DND-41 (cell line): ENCODE measurements at places on chromosomes 12 and 14.

GRCh38 chr14:61528591-61529021 lies 166.7 kb upstream of the HIF1A start:
- DNase-seq, result no peak

GRCh38 chr12:6826125-6826733 lies 2.0 kb upstream of the P3H3 start:
- no peak for DNase-seq

GRCh38 chr14:32764131-32764530 lies 174.5 kb upstream of the NPAS3 start:
- no peak for DNase-seq

DNA sequence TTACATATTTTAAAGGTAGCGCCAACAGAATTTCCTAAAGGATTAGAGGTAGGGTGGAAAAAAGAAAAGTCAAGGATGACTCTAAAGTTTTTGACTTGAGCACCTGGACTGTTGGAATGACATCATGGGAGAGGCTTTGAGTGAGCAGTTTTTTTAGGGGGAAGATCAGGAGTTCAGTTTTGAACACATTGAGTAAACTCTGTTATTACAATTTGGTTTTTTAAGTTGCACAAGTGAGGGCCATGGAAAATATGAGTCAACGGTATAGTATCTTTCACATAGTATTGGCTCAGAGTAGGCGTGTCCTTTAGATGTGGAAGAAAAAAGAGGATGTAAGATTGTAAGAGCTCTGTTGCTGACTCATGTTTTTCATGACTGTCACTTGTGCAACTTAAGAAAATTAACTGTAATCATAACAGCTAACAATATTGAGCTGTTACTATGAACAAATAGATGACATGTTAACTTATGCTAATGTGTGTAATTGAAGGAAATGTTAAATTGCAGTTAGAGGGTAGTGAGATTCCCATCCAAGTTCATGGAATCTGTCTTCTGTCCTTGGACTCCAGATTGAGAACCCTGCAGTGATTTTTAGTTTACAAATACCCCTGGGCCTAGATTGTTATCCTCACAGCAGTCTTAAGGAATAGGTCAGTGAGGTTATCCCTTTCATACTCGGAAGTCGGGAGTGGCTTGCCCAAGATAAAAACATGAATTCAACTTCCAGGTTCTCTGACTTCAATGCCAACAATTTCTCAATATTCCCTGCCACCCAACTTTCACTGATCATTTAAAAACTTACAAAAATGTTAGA lies 48.2 kb upstream of the ATP2B1 start:
- DNase-seq, result no peak

GRCh38 chr14:47328376-47328775 lies 347.0 kb downstream of the MDGA2 start:
- no peak for DNase-seq

GRCh38 chr12:123967121-123967586 lies 5.5 kb downstream of the CCDC92 start:
- no peak for DNase-seq

DNA sequence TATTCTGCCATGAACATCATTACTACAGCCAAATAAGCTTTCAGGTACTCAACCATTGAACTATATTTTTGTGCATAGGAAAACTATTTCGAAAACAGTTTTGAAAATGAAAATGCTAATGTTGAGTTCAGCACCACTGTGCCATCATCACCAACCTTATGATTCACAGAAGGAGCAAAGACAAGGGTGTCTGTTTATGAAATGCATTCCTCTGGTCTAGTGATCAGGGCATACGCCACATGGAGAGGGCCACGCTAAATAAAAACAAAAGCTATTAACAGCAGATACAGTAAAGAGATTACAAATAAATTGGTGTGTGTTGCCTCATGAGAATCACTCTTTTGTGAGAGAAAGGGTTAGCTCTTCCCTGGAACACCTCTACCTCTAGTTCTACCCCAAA lies 43.2 kb upstream of the BMAL2 start:
- no peak for DNase-seq

DNA sequence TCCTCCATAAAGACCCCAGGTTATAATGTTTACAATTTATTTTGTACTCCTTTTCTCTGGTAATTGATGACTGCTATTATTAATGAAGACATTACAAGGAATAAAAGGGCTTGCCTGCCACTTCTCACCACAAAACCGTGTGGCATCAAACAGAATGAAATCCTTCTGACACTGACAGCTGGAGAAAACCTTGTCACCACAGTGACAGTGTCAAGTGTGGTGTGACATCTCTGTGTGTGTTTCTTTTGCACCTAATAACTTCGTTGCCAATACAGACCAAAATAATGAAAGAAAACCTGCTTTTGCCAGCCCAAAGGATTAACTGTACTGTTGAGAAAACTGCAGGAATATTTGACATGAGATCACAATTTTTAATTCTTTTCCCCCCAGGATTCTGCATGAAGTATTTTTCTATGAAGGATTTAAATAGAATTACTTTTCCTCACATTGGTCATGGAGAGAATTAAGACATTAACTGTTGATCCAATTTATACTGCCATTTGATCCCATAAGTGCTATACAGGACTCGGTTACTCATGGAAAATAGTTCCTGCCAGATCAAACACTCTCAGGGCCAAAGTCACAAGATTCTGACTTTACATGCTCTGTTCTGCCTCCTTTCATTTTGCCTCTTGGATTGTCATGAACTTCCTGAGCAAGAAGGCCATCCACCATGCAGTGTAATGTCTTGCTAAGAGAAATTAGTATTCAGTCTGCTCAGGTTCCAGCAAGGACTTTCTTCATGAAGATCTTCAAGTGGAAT lies 60.4 kb upstream of the IFNG-AS1 start:
- DNase-seq, result no peak

DNA sequence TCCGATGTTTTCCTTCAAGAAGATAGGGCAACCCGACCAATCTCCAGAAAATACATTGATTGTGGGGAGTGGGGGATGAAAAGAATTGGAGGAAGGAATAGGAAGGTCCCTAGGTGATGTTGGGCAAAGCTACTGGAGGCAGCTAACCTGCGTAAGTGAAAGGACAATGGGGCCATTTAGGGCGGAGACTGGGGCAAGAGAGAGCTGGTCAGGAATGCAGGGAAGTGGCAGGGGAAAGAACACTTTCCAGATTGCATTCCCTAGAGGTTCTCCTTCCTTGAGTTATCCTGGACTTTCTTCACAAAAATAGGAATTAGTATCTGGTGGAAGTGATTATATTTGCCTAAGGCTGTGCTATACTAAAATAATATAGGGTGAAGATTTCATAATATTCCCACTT lies 151.8 kb upstream of the HMGA2 start:
- DNase-seq, result no peak

GRCh38 chr14:80078501-80078900 lies 132.8 kb downstream of the DIO2 start:
- DNase-seq, result no peak

- no peak for DNase-seq
Observed at GRCh38 chr12:24561411-24561871, 387.5 kb downstream of the BCAT1 start.

- no peak for DNase-seq
Observed at GRCh38 chr12:750366-751191, 1.8 kb upstream of the WNK1 start.

- no peak for DNase-seq
Observed at GRCh38 chr14:66174453-66174891, 311.7 kb upstream of the CCDC196 start.

GRCh38 chr14:52550661-52551060 lies 1.6 kb downstream of the TXNDC16 start:
- no peak for DNase-seq

DNA sequence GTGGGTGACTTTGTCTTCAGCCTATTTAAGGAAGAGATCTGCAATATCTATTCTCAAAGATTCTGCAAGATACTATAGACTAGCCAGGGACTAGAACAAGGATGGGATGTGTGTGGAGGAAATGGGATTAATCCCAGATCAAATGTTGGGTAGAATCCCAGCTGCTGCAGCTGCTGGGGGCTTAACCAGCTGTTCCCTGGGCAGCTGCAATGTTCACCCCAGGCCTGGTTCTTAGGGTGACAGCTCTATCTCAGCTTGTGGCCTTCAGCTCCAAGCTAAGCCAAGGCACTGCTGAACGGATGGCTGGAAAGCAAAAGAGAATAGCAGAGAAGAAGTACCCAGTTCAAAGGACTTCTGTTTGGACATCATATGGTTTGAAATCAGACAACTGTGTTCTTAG lies 10.0 kb upstream of the RHEBL1 start:
- no peak for DNase-seq

- DNase-seq, result no peak
Observed at GRCh38 chr14:53619691-53620231, 336.9 kb downstream of the BMP4 start.

DNA sequence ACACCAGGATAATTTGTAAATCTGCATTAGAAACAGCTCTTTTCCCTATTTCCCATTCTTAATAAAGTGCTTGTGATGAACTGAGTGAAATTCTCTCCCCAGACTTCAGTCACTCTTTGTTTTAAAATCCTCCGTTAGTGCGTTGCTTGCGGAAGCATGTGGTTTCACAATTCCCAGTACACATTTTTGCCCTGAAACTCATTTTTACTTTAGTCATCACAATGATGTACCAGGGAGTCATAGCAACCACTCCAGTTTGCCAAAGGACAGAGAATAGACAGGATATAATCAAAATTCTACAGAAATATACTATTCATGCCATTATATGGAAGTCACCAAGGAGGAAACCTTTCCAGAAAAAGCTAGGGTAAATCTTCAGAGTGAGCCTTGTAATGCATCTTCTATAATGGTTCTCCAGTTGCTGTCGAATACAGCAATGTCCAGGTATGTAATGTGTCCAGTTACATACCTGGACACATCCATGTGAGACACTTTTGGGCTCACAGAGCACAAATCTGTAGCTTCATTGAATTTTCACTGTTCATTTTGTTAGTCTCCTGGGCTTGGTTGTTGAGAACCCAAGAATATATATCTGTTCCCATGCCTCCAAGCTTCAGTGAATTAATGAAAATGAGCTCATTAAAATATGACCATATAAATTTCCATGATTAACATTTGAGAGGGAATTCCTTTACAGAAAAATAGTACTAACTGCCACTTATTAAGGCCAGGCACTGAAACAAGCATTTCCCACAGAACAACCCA lies 57.8 kb downstream of the GPR135 start:
- DNase-seq, result no peak

DNA sequence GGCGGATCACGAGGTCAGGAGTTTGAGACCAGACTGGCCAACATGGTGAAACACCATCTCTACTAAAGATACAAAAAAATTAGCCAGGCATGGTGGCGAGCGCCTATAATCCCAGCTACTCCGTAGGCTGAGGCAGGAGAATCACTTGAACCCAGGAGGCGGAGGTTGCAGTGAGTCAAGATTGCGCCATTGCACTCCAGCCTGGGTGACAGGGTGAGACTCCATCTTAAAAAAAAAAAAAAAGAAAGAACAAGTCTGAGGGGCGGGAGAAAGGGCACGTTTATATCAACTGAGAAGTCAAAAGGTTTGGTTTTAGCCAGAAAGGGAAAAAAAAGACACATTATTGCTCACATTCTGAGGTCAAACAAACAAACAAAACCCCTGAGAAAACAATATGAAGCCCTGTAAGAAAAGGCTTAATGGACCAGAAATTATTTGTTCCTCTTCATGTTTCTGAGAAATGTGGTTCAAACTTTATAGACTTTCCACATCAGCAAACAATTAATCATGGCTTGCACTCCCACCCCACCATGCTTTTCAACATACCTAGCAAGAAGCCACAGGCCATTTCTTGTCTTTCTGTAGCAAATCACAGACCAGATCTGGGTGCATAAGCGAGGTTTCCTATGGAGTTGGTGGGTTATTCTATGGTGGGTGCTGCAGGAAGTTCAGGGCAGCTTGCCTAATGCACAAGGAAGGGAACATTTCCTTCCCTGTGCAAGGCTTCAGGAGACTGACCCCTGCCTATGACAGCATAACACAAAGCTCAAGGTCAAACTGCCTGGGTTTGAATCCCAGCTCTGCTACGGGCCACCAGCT lies 80.1 kb downstream of the SSPN start:
- no peak for DNase-seq

GRCh38 chr14:101739446-101740141 lies 21.9 kb upstream of the PPP2R5C start:
- DNase-seq, result no peak

DNA sequence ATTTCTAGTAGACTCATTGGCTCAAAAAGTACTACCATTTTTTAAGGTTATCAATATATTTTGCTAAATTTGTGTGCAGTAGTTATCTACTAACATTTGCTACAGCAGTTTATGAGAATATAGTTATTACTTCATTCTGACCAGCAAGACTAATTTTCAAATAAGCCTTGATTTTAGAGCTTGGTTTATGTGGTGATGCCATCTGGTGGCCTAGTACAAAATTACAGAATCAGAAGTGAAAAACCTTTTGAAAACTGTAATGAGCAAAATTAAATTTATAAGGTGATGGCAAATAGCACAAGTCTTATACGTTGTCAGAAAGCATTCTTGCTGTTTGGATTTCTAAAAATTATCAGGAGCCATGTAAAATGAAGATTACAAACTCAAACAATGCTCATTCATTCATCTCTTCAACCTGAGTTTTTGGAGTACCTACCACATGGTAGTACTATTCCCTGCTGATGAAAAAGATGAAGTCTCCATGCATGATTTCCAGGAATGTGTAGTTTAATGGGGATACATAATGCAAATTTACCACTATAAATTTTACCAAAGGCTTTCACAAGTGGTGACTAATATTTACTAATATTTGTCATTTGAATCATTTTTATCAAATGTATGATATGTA lies 51.0 kb downstream of the MAGOHB start:
- DNase-seq, result peak; percentile 29

GRCh38 chr12:120438495-120439198 lies 734 bp downstream of the COX6A1 start:
- DNase-seq, result no peak

GRCh38 chr12:107459641-107460040 lies 226.0 kb upstream of the PWP1 start:
- DNase-seq, result no peak

GRCh38 chr12:30135776-30136175 lies 352.0 kb upstream of the TMTC1 start:
- DNase-seq, result no peak

GRCh38 chr14:99788713-99789112 lies 4.5 kb upstream of the EML1 start:
- DNase-seq, result no peak

- no peak for DNase-seq
Observed at GRCh38 chr12:77104286-77104685, 38.9 kb upstream of the E2F7 start.

- DNase-seq, result no peak
Observed at GRCh38 chr12:76990716-76991115, 74.7 kb downstream of the E2F7 start.

DNA sequence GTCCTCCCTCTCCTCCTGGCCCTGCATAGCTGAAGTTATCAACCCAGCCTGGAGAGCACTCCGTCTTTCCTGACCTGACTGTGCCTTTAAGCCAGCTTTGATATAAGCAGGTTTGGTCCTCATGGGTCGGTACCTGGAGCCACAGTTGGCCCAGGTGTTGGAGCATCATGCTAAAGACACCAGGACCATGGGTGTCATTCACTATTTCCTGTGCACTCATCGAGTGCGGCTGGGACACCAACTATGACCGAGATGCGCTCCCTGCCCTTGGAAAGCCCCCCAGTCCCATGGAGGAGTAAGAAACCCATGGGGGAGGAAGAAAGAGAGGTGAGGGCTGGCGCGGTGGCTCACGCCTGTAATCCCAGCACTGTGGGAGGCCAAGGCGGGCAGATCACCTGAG lies 78.9 kb upstream of the CCND2 start:
- no peak for DNase-seq
